ENCODE measurements at places on chromosomes 1 and 21.
A peak's percentile ranks its signal among the peaks of the same experiment; 100 is the strongest.

GRCh38 chr21:31482460-31482859, 138.4 kb upstream of the TIAM1 start:
- no peak for DNase-seq
- no peaks in the 10 kb centered on the region for H3K27me3 ChIP-seq
- H3K27ac ChIP-seq, result no peak overlapping the region
- H3K4me1 ChIP-seq, result no peaks in the 10 kb centered on the region
- H3K36me3 ChIP-seq, result no peaks in the 10 kb centered on the region
- H3K4me3 ChIP-seq, result no peak overlapping the region

DNA sequence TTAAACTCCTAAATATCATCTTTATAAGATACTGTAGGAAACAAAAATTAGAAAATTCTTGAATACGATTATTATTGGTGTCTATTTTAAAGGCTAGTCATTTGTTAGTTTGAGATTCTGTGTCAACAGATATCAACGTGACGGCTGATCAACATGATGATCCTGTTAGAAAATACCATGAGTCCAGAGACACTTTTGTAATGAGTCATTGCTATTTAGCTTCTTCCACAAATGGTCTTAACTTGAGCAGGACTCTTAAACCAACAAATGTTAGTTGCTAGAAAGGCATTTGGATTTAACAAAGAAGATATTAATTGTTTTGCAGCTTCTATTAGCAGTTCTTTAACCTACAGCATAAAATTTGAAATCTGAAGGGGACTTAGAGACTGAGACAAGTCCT, 131.2 kb downstream of the TGFB2 start:
- no peak overlapping the region for H3K4me3 ChIP-seq
- peaks cover 6% of the 10 kb centered on the region for H3K4me1 ChIP-seq
- H3K27me3 ChIP-seq, result no peaks in the 10 kb centered on the region
- no peaks in the 10 kb centered on the region for H3K36me3 ChIP-seq
- DNase-seq, result no peak
- H3K27ac ChIP-seq, result no peak overlapping the region

GRCh38 chr1:161825831-161826230, 59.7 kb downstream of the ATF6 start:
- no peaks in the 10 kb centered on the region for H3K27me3 ChIP-seq
- DNase-seq, result no peak
- no peak overlapping the region for H3K4me3 ChIP-seq
- no peaks in the 10 kb centered on the region for H3K4me1 ChIP-seq

DNA sequence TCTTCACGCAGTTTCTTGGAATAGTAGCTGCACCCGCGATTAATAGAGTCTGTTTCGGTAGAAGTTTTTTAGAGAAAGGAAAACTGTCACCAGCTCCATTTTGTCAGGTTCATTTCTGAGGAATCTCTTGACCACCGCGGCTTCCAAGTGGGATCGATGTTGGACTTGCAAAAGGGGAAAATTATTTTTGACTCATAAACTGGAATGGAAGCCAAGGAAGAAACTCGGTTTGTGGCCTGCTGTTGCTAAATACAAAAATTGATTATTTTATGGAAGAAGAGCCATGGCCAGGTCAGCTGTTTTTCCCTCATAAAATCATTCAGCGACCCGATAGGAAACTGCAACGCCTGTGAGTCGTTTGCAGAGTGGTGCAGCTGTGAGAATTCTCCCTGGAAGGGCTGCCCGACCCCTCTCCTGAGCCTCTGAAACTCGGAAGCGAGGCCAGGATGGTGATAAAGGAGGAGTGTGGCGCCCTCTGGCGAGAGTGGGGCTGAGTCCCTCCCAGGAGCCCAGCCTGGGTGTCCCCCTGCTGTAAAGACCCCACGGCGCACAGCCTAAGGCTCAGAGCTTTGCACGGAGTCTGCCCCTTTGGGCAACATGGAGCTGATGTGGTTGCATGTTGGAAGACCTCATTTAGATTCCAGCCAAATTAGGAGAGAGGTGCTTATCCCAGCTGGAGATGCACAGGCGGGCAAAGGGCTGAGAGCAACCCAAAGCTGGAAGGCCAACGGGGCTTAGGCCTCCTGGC, 83.6 kb upstream of the SLC25A33 start:
- H3K36me3 ChIP-seq, result no peaks in the 10 kb centered on the region
- no peaks in the 10 kb centered on the region for H3K4me1 ChIP-seq

DNA sequence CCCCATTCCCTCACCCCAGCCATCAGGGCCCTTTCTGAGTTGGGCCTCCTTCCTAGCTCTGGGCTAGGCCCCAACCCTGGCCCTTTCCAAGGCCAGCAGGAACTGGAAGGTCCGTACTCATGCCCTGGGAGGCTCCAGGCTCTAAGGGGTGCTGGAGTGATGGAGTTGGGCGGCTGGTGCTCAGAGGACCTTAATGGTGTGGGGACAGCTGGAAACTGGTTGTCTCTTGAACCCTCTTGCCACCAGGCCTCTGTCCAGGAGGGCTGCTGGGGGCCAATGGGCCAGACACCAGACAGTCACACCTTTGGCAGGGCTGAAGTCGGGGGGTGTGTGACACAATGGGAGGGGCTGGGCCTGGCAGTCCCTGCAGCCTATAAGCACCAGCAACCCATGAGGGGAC, 9.2 kb upstream of the PADI1 start:
- no peak overlapping the region for H3K4me3 ChIP-seq
- no peak overlapping the region for H3K27ac ChIP-seq
- no peaks in the 10 kb centered on the region for H3K4me1 ChIP-seq
- DNase-seq, result no peak
- no peaks in the 10 kb centered on the region for H3K36me3 ChIP-seq

DNA sequence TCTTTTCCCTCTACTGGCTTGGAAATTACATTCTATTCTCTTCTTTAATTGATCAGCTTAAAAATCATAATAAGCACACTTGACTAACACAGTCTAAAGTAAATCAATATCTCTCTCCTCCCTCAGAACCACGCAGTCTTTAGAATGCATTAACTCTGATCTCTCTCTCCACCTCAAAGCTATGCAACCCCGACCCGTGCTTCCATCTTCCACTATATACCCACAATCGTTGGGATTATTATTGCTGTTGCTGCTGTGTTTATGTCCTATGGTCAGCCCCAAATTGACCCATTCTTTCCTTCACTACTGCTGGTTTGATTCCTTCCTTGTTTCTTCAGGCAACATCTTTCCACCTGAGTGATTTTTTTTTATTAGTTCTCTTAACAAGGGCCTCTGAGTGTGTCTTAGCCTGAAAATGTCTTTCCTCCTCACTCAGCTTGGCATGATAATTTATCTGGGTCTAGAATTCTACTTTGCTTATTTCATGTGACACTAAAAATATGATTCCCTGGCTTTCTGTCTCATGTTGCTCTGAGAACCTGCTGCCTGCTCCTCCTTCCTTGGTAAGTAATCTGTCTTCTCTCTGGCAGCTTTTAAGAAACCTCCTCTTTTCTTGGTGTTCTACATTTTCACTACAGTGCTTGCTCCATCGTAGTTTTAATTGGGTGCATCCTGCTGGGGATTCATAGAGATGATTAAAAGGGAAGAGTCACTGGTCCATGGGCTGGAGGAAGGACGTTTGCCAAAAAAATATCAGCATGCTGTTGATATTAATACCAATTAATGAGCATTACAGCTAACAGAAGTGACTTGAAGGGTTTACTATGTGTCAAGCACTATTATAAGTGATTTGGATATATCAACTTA, 472.2 kb downstream of the MATN1 start:
- no peaks in the 10 kb centered on the region for H3K4me1 ChIP-seq
- no peak overlapping the region for H3K27ac ChIP-seq
- H3K4me3 ChIP-seq, result no peak overlapping the region
- peaks cover 34% of the 10 kb centered on the region for H3K27me3 ChIP-seq
- H3K36me3 ChIP-seq, result no peaks in the 10 kb centered on the region

- H3K36me3 ChIP-seq, result no peaks in the 10 kb centered on the region
- H3K4me3 ChIP-seq, result no peak overlapping the region
- no peaks in the 10 kb centered on the region for H3K27me3 ChIP-seq
- H3K27ac ChIP-seq, result no peak overlapping the region
- DNase-seq, result no peak
These were observed 3.1 kb upstream of the DNAJC11 start for GRCh38 chr1:6704746-6705145.

GRCh38 chr1:183021405-183022201, 1.6 kb upstream of the LAMC1 start:
- peaks cover 12% of the 10 kb centered on the region for H3K4me1 ChIP-seq
- peak overlapping the region; percentile 74 for H3K4me3 ChIP-seq
- no peaks in the 10 kb centered on the region for H3K36me3 ChIP-seq
- no peak for DNase-seq
- no peaks in the 10 kb centered on the region for H3K27me3 ChIP-seq

- H3K4me3 ChIP-seq, result no peak overlapping the region
- DNase-seq, result no peak
- H3K27ac ChIP-seq, result peak overlapping the region; percentile 36
- H3K4me1 ChIP-seq, result peaks cover 30% of the 10 kb centered on the region
- H3K36me3 ChIP-seq, result no peaks in the 10 kb centered on the region
These were observed 164.1 kb downstream of the GALNT2 start for GRCh38 chr1:230230948-230231773.

DNA sequence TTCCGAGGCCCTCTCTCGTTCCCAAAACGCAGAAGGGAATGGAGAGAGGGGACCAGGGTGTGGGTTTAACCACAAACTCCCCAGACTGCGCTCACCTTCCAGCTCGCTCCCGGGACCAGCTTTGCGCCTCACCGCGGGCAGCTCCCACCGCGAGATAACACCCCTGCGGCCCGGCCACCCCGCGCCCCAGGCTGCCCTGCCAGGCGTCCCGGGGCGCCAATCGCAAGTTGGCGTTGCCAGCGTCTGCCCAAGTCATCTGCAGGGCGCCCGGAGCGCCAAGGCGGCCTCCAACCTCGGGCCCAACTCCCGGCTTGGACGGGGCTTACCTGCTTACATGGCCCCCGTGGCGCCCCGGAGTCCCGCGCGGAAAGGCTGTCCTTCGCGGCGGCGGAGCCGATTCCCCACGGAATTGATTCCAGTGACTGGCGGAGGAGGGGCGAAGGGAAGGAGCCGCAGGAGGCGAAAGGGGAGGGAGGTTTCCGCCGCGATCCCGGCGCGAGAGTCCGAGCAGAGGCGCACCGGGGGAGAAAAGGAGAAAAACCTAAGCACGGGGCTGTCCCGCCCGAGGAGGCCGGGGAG, 456 bp downstream of the PTPN14 start:
- H3K27ac ChIP-seq, result peak overlapping the region; percentile 89
- DNase-seq, result peak; percentile 27
- H3K36me3 ChIP-seq, result no peaks in the 10 kb centered on the region
- no peaks in the 10 kb centered on the region for H3K4me1 ChIP-seq
- H3K27me3 ChIP-seq, result no peaks in the 10 kb centered on the region
- H3K4me3 ChIP-seq, result peak overlapping the region; percentile 92

DNA sequence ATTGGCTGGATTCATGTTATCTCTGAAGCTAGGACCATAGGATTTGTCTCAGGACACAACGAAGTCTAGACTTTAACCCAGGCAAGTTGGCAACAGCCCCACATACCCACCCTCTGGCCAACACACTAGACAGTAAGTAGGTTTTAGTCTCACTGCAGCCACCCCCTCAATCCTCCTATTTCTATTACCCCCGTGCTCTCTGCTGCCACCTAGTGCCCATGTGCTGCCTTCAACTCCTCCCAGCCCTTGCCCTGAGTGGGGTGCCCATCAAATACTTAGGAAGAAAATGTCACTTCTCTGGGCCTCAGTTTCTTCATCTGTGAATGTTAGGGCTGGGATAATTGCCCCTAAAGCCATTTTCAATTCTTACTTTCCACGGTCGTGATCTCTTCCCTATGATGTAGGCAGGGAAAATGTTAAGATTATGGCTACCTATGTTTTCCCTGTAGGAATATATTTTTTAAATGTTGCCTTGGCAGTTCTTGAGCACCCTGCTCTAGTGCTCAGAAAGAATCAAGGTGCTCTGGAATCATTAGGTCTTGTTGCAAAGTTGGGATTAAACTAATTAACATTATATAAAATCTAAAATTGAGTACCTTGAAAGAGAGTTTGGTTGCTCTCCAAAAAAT, 213.0 kb downstream of the LMX1A start:
- H3K27me3 ChIP-seq, result peaks cover 11% of the 10 kb centered on the region
- no peaks in the 10 kb centered on the region for H3K36me3 ChIP-seq
- no peak overlapping the region for H3K4me3 ChIP-seq
- no peak overlapping the region for H3K27ac ChIP-seq

DNA sequence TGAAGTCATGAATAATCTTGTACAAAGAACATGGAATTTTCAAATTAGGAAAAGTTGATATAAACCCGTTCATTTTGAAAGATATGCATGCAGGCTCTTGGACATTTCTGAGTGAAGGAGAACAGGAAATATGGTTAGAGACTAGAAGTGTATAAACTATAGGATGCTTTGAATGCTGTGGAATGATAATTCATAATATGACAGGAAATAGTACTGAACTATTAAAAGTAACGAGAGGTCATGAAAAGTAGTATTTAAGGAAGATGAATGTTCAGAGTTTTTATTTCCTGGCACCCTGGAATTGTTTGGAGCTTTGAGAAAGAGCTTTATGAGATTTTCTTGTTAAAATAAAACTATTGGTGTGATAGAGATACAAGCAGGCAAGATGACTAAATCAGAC, 18.7 kb upstream of the CRB1 start:
- no peaks in the 10 kb centered on the region for H3K4me1 ChIP-seq
- H3K27me3 ChIP-seq, result no peaks in the 10 kb centered on the region
- no peak for DNase-seq
- H3K36me3 ChIP-seq, result no peaks in the 10 kb centered on the region

- no peak overlapping the region for H3K4me3 ChIP-seq
- no peaks in the 10 kb centered on the region for H3K4me1 ChIP-seq
- no peak for DNase-seq
- no peaks in the 10 kb centered on the region for H3K36me3 ChIP-seq
These were observed 10.8 kb downstream of the PLA2G2D start for GRCh38 chr1:20108366-20109123.

DNA sequence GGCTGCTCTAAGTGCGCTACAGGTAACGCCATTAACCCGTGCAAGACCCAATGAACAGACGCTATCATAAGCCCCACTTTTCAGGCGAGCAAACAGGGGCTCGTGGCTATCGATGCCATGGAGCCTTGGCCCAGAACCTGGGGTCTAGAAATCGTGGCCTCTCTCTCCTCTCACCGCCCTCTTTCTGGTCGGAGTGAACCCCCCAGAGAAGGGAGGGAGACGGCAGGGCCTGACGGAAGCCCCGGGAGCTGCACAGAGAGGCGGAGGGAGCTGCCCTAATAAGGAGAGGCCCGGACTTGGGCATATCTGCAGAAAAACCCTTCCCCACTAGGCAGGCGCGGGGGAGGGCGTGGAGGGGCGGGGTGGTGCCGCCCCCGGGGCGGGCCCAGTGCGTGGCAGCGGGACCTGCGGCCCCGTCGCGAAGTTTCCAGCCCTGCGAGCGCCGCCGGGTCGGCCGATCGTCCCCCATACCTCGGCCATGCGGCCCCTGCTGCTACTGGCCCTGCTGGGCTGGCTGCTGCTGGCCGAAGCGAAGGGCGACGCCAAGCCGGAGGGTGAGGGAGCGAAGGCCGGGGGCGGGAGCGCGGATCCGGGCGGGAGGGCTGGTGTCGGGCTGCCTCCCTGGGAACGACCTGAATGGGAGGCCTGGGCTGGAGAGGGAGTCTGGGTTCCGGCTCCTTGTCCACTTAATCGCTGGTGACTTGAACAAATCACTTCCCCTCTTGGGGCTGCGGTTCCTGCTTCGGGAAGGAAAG, at the start of gene PLOD1:
TSS of gene PLOD1 (plus strand) at position 416 of the 755 bp plus-strand sequence. CDS start at position 479, 63 bp downstream.
- peaks cover 8% of the 10 kb centered on the region for H3K36me3 ChIP-seq
- peak within 1 kb of the TSS; percentile 83 for H3K27ac ChIP-seq
- DNase-seq, result peak; percentile 84
- H3K27me3 ChIP-seq, result no peaks in the 10 kb centered on the region

GRCh38 chr1:54571803-54572541, 23.9 kb downstream of the ACOT11 start:
- no peaks in the 10 kb centered on the region for H3K36me3 ChIP-seq
- DNase-seq, result no peak

Data from tibial nerve (tissue), 4 donors.